CD4-positive, alpha-beta T cell treated with Interleukin-4 for 1 hour (primary cell): ENCODE measurements at places on chromosomes 11 and 22.

- no peak for DNase-seq
Measured at GRCh38 chr11:86664930-86665329, 7.5 kb downstream of the ME3 start.

DNA sequence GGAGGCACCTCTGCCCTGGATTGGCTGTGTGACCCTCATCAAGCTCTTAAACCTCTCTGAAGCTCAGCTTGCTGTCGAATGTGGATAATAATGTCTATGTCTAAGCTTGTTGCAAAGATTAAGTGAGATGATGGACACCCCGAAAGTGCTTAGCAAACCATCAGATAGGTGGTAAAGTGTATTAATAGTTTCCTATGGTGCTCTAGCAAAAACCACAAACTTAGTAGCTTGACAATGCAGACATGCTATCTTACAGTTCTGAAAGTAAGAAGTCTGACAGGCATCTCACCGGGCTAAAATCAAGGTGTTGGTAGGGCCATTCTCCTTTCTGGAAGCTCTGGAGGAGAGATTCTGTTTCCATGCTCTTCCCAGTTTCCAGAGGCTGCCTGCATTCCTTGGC, 106.5 kb upstream of the CSNK2A3 start:
- no peak for DNase-seq

DNA sequence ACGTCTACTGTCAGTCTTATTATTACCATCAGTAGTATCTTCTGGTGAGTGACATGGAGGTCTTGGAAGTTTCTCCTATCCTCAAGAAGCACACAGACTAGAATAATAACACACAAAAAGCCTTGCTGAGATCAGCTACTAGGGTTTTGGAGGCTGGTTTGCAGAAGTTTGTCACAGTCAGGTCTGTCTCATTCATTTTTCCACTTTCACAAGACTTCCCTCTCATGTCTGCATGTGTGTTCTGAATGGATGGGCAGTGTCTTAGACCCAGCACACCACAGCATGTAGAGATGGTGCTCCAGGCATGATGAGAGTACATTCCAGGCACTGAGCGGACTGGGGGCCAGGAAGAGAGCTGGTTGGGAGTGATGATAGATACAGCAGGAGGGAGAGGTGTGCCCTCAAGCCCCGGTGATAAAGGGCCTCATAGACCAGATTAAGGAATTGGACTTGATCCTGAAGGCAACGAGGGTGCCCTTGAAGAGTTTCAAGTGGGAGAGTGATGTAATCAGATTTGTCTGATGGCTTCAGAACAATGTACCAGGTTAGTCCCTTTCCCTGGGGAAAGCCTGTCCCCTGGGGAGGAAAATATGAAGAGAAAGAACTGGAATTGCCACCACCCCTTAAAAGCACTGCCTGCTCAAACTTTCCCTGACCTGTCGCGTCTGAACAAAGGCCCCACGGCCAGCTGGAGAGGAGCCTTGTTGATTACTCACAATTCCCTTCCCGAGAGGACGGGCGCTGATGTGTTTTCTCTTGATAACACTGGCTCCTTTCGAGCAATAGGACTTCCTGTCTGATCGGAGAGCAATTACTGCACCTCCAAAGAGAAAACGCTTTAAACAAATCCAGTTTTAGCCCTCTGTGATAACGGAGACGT, 45.1 kb upstream of the LMO2 start:
- DNase-seq: no peak

- DNase-seq: no peak
Measured at GRCh38 chr11:1834779-1835670, at the start of gene SYT8. SYT8 (plus strand) TSS chr11:1834990; CDS start chr11:1835106, 116 bp downstream.
